ENCODE measurements at places on chromosomes 5 and 9. TPM values are rescaled to one million over a fixed set of nuclear protein-coding genes. Genes with fewer than 3 reads are reported as not detected.

GRCh38 chr5:168680395-168680794 lies 101.2 kb upstream of the PANK3 start:
- no peak overlapping the region for H3K4me3 ChIP-seq
- peaks cover 23% of the 10 kb centered on the region for H3K4me1 ChIP-seq
- no peak overlapping the region for H3K27ac ChIP-seq
- no peaks in the 10 kb centered on the region for H3K27me3 ChIP-seq
- H3K36me3 ChIP-seq, result no peaks in the 10 kb centered on the region

DNA sequence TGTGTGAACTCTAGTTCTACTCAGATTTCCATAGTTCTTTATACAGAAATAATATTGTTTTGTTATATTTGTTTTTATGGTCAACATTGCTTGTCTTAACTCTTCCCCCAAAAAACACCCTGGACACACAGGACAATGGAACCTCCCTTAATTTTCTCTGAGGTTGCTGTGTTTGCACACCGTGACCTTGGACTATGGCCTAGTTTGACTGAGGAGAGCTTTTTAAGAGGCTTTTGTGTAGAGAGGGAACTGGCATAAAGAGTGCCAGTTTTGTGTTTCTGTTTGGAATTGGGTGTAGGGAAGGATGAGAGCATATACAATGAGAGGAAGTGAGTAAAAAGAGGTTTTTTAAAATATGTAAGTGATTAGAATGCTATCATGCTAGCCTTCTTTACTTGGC lies 101.1 kb upstream of the MEF2C start:
- no peaks in the 10 kb centered on the region for H3K36me3 ChIP-seq
- no peaks in the 10 kb centered on the region for H3K27me3 ChIP-seq
- H3K4me3 ChIP-seq, result no peak overlapping the region

DNA sequence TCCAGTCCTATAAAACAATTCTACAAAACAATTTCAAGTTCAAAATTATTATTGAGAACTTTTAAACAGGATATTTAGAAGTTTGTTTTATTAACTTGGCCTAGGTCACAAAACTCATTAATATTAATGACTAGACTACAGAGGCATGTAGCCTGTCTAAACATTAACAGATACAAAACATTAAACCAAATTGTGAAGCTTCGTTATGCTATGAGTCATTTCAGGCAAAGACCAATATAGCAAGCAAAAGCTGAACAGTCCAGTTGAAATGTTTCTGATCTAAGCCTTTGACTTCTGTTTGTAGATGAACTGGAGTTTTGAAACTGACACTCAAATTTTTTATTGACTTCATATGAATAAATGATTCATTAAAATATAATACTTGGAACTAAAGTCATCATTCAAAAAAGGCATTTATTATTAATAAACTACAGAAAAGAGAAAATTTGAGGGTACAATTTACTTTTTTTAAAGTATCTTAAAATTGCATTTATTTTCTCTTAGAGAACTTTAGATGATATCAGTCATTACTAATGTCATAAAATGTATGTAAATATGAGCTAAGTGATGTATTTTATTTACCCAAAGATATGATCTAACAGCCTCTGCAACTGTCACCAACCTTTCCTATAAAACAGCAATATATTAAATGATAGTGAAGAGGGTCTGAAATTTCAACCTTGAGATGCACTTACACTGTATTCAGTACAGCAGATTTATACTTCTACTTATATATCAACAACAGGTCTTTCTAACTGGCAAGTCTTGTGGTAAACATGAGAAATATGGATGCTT lies 188.8 kb downstream of the COMMD10 start:
- H3K27me3 ChIP-seq, result no peaks in the 10 kb centered on the region
- no peak for DNase-seq

DNA sequence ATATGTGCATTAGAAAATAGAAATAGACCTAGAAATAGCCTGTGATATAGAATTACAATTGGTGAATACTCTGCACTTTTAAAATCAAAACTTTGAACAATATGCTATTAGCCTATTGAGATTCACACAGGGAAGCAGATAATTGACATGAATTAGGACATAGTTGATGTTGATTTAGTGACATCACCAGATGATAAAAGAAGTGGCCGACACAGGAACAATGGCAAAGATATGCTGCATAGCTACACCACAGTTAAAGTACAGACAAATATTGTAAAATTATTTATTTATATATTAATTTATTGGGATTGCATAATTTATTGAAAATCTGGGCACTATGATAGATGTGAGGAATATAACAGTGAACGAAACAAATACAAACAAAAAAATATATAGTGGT lies 261.5 kb upstream of the CCNH start:
- H3K27ac ChIP-seq, result no peak overlapping the region
- no peaks in the 10 kb centered on the region for H3K4me1 ChIP-seq
- DNase-seq, result no peak
- no peak overlapping the region for H3K4me3 ChIP-seq
- no peaks in the 10 kb centered on the region for H3K27me3 ChIP-seq

DNA sequence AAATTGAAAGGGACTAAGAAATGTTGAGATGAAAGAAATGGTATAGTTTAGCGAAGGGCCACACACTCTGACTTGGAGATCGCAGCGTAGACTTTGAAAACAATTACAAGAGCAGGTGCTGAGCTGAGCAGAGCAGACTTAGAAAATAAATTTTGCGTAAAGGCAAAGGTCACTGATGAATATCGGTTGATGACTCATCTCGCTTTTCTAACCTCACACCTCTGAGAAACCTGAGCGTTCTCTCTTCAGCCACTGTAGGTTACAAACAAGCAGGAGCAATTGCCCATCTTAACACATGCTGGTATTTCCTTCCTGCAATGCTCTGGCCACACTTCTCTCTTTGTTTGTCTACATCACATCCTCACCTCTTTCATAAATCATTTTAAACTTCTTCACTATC lies 190.6 kb upstream of the C9orf72 start:
- DNase-seq, result no peak
- no peaks in the 10 kb centered on the region for H3K4me1 ChIP-seq
- H3K27me3 ChIP-seq, result no peaks in the 10 kb centered on the region
- no peaks in the 10 kb centered on the region for H3K36me3 ChIP-seq
- H3K27ac ChIP-seq, result no peak overlapping the region

DNA sequence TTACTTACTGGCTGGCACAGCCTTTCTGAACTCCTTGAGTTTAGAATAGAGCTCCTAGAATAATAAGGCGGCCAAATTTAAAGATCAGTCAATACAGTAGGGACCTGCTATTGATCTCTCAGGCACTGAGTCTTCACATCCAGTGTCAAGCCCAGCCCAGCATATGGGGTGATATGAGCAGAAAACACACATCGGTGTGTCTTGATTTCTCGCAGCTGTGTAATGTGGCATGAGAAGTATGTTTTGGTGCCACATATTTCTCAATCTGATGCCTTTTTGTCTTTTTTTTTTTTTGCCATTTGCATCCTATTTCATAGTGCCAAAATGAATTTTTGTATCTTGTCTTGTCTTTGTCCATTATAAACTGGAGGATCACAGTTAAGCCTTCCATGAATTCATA lies 51.4 kb upstream of the FSD1L start:
- H3K27ac ChIP-seq, result no peak overlapping the region
- DNase-seq, result no peak
- H3K4me1 ChIP-seq, result no peaks in the 10 kb centered on the region
- H3K36me3 ChIP-seq, result no peaks in the 10 kb centered on the region
- no peak overlapping the region for H3K4me3 ChIP-seq

GRCh38 chr5:68032216-68032762 lies 183.3 kb upstream of the PIK3R1 start:
- H3K27me3 ChIP-seq, result no peaks in the 10 kb centered on the region
- H3K4me3 ChIP-seq, result no peak overlapping the region
- H3K4me1 ChIP-seq, result no peaks in the 10 kb centered on the region
- DNase-seq, result no peak
- no peak overlapping the region for H3K27ac ChIP-seq

- no peaks in the 10 kb centered on the region for H3K4me1 ChIP-seq
- H3K4me3 ChIP-seq, result no peak overlapping the region
- no peak for DNase-seq
Observed at GRCh38 chr5:17879276-17879675, 245.0 kb downstream of the TAF11L14 start.

DNA sequence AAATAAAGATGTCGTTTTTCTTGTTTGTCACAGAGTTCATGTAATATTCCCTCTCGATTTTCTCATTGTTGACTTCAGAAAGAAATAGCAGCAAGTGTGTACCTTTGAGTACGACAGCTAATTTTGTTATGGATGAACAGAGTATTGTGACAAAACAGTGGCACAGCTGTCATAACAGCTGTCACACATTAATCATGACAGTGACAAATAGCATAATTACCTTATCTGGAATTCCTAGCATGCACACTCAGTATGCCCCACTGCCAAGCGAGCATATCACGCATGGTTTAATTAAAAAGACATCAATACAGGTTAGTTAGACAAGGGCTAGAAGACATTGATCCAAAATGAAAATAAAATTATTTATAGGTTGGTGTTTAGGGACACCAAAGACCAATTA lies 375.1 kb downstream of the SPATA31D1 start:
- no peak for DNase-seq
- H3K27ac ChIP-seq, result no peak overlapping the region
- no peak overlapping the region for H3K4me3 ChIP-seq
- no peaks in the 10 kb centered on the region for H3K4me1 ChIP-seq
- H3K27me3 ChIP-seq, result no peaks in the 10 kb centered on the region
- no peaks in the 10 kb centered on the region for H3K36me3 ChIP-seq

GRCh38 chr5:87649455-87649854 lies 236.7 kb upstream of the CCNH start:
- no peak for DNase-seq
- H3K4me3 ChIP-seq, result no peak overlapping the region
- H3K27me3 ChIP-seq, result no peaks in the 10 kb centered on the region
- no peaks in the 10 kb centered on the region for H3K4me1 ChIP-seq

GRCh38 chr5:177195307-177195952 lies 61.9 kb downstream of the NSD1 start:
- H3K4me1 ChIP-seq, result no peaks in the 10 kb centered on the region
- no peaks in the 10 kb centered on the region for H3K27me3 ChIP-seq
- DNase-seq, result no peak
- no peak overlapping the region for H3K27ac ChIP-seq
- no peaks in the 10 kb centered on the region for H3K36me3 ChIP-seq

DNA sequence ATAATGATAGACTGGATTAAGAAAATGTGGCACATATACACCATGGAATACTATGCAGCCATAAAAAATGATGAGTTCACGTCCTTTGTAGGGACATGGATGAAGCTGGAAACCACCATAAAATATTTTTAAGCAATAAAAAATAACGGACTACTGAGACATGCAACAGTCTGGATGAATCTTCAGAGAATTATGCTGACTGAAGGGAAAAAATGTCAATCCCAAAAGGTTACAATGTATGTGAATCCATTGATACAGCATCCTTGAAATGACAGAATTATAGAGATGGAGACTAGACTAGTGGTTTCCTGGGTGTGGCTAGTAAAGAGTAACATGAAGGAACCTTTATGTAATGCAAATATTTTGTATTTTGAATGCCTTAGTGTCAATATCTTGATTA lies 1808.6 kb upstream of the NUDT12 start:
- H3K27ac ChIP-seq, result no peak overlapping the region
- H3K27me3 ChIP-seq, result no peaks in the 10 kb centered on the region
- DNase-seq, result no peak
- no peaks in the 10 kb centered on the region for H3K4me1 ChIP-seq
- H3K4me3 ChIP-seq, result no peak overlapping the region

DNA sequence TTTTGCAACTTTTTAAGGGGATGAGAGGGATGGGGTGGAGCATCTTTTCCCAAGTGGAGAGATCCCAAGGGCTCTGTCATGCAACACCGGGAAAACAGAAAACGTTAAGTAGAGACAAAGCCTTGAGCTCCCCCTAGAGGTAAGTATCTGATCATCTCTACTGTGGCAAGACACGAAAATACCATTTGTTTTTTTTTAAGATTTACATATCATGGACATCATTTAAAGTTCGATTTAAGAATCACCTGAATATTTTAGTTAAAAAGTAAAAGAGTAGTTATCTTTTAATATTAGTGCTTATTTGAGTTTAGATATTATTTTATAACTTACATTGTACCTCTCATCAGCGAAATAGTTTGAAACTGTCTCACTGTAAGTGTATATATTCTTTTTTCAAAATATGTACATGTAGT lies 200.4 kb downstream of the LRRC70 start:
- peak; percentile 64 for DNase-seq
- H3K27ac ChIP-seq, result no peak overlapping the region
- H3K4me3 ChIP-seq, result no peak overlapping the region
- no peaks in the 10 kb centered on the region for H3K4me1 ChIP-seq
- no peaks in the 10 kb centered on the region for H3K36me3 ChIP-seq
- no peaks in the 10 kb centered on the region for H3K27me3 ChIP-seq

DNA sequence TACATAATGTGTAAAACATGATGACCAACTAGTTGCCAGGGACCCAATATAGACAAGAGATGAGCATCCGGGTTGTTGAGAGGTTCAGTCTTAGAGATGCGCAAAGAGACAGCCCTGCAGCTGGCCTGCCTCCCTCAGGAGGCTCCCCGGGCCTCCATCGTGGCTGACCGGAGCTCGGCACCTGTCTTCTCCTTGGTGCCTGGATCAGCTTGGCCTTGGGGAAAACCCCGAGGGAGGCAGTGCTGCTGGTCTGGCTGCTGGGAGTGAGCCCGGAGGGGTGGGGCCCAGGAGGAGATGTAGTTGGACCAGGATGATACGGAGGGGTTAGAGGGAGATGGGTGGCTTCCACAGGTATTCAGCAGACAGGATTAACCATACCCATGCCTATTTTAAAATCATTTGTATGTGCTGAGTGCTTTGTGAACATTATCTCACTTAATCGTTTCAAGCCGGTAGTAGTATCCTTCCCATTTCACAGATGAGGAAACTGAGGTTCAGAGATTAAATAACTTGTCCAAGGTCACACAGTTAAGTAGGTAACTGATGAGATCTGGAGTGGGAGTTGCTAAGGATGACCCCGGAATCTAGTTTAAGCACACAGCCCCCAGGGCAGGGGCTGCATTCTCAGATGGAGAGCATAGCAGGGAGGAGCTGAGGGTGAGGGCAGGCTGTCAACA lies 173.8 kb downstream of the COL23A1 start:
- no peak overlapping the region for H3K4me3 ChIP-seq
- H3K27ac ChIP-seq, result no peak overlapping the region
- no peaks in the 10 kb centered on the region for H3K4me1 ChIP-seq
- H3K36me3 ChIP-seq, result no peaks in the 10 kb centered on the region
- no peak for DNase-seq

Gene FOXD4L4
- 0.38 TPM for total RNA-seq

Gene PHF24
- total RNA-seq, result not detected

Gene DBN1
- 37.3 TPM for total RNA-seq

Gene PTBP3
- 52.8 TPM for total RNA-seq

Gene HIGD2A
- total RNA-seq, result 95.7 TPM
